Ecto neural progenitor cell (in vitro differentiated cells): ENCODE measurements at places on chromosomes 3 and 15.
A peak's percentile ranks its signal among the peaks of the same experiment; 100 is the strongest.

DNA sequence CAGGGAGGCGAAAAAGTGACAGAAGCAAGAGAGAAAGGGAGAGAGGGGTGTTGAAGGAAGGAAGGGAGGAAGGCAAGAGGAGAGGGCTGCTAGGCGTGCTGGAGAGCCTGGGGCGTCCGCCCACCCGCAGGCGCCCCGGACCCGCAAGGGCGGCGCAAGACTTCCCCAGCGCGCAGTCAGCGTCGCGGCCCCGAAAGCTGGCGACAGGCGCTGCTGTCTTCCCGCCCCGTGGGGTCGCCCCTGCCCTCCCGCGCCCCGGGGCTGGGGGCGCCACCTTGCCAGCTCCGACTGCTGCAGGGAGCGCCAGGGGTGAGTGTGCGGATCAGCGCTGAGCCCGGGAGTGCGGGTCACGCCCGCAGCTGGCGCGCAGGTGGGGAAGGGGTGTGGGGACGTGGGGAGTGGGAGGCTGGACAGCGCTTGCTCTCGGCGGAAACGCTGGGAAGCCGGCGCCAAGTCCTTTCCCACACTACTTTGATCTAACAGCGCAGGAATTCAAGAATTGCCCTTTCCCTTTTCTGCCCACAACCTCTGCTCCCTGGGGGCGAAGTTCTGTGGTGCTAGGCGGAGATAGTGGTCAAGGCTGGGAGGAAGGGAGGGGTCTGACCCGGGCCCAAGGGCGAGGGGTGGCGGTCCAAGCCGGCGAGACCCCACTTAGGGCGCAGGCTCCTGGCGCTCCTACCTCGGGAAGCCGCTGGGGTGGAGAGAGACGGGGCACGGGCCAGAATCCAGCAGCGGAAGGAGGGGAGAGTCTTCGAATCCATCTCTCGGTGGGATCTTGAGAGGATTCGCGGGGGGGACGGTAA is 266.1 kb downstream of the CGGBP1 start:
- DNase-seq, result peak; percentile 83

GRCh38 chr15:89430530-89431341 is 65.6 kb downstream of the RHCG start:
- DNase-seq, result peak; percentile 92

- no peak for DNase-seq
Measured at GRCh38 chr15:67253549-67254237, 768 bp downstream of the AAGAB start.

DNA sequence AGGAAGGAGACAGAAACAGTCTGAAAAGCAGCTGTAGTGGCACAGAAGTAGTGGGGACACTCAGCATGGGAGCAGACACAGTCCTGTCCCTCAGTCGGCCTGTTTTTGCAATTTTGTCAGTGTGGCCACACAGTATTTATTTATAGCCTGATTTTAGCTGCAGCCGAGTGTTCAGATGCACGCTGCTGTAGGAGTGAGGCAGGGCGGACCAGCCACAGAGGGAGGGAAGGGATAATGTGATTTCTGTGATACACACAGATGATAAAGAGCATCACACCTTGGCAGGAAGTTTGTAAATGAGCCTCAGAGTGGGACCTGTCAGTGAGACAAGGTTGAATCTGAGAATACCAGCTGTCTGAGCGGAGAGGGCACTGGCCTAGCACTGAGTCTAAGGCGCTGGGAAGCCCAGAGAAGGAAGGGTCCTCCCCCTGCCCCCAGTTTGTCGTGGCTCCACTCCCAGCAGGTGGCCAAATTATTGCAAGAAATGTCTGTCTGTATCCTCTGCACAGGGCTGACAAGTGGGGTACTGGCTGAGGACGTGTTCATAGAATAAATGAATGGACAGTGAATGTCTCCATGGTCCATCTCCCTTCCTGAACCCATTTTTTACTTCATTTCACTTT is 3.8 kb downstream of the PSTPIP1 start:
- no peak for DNase-seq

- no peak for DNase-seq
Measured at GRCh38 chr15:63491116-63491827, 13.1 kb upstream of the USP3 start.

- DNase-seq, result no peak
Measured at GRCh38 chr3:81837071-81837593, 75.7 kb upstream of the GBE1 start.

DNA sequence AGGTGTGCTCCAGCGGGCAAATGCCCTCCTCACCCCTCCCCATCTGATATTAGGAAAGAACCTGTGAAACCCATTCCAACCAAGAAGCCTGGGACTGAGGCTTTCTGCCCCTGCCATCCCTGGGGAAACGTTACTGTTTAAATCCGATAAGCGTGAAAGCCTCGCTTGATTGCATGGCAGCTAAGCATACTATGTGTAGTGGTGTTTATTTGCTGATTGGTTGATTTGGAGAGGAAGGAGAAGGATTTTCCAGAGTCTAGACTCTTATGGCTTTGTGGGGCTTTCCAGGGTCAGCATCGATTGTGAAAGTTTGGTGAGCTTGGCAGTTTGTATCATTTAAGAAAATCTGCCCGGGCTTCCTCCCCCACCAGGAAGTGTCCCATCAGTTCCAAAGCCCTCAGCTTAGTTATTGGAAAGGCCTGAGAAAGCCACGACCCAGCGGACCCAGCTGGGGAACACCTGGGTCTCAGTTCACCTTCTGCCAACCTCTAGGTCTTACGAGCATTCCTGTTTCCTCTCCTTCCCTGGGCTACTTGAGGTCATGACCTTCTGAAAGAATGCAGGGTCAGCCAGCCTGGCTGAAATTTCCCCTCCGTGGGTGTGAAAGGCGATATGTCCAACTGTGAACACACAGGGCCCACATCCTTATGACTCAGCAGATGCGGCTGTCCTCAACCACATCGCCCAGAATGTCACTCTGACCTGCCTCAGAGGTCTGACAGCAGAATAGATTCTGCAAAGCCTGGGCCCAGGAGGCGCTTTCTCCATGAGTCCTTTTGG is 62.8 kb upstream of the HERC1 start:
- no peak for DNase-seq

- no peak for DNase-seq
Measured at GRCh38 chr3:12584083-12584482, 27.2 kb downstream of the MKRN2 start.
